ENCODE measurements at places on chromosomes 11 and 22.

GRCh38 chr11:45410391-45411227, 124.5 kb upstream of the SYT13 start:
- DNase-seq = no peak

- peak; percentile 40 for DNase-seq
Observed at GRCh38 chr11:111938687-111939160, 1.6 kb downstream of the DIXDC1 start.

- DNase-seq = no peak
Observed at GRCh38 chr11:88475991-88476418, 138.5 kb upstream of the CTSC start.

DNA sequence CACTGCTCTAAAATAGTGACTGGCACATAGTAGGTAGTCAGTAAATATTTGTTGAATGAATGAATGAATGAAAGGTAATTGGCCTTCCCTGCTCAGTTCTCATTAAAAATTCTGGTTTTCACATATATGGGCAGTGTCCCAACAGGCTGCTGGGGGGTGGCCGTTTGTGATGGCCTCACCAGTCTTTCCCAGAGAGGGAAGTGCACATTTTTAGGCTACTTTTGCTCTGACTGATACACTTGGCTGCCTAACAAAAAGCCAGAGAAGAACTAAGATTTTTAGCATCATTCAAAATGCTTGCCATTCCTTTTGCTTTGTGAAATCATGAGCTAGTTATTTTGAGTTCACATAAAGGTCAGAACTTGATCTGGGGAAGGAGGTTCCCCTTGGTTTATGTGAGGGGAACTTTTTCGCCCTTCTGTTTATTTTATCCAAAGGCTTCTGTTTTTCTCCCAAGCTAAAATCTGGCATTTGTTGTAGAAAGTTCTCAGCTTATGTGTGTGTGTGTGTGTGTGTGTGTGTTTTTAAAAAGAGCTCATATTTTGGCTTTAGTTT, 83.1 kb downstream of the PTPRJ start:
- DNase-seq = no peak

GRCh38 chr11:122337241-122337640, 221.2 kb upstream of the BLID start:
- DNase-seq = no peak

GRCh38 chr11:75449271-75449670, 16.3 kb upstream of the KLHL35 start:
- no peak for DNase-seq

- DNase-seq = no peak
Observed at GRCh38 chr11:44627911-44628729, 62.7 kb downstream of the CD82 start.

DNA sequence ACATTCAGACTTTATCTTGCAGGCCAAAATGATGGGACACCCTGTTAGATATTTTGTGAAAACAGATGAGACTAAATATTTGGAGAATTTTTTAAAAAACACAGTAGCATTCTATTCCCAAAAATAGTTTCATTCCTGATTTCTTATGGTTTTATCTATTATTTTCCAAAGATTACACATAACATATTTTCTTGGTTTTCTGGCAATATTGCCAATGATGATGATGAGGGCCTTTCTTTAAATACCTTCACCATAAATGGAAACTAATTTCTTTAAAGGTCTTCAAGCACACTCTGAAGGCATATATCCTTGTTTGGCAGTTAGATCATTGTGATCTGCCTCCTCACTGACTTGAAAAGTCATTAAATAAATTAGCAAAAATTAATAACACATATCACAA, 522.3 kb upstream of the LUZP2 start:
- DNase-seq = no peak

- no peak for DNase-seq
Observed at GRCh38 chr11:92753161-92753560, 216.3 kb upstream of the MTNR1B start.

- DNase-seq = no peak
Observed at GRCh38 chr11:33953289-33953688, 61.4 kb upstream of the LMO2 start.

- DNase-seq = no peak
Observed at GRCh38 chr22:22799561-22799960, 88.1 kb upstream of the IGLL5 start.

DNA sequence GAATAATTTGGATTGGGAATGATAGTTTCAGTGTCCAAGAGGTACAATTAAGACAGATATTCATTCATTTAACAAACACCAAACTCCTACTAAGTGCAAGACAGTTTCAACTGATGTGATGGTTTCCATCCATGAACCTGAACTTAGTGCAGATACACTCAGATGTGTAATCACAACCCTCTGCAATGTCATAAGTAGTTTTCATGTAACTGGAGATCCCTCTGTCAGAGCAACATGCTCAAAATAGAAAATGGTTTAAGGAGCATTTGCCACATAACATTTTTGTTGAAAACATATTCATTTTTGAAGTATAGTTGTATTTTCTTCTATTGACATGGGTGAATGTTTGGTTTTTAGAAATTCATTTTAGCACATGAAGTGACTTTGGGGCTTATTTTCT, 16.5 kb upstream of the PKNOX2 start:
- DNase-seq = no peak

GRCh38 chr11:129814244-129815014, 1.2 kb upstream of the TMEM45B start:
- DNase-seq = no peak

DNA sequence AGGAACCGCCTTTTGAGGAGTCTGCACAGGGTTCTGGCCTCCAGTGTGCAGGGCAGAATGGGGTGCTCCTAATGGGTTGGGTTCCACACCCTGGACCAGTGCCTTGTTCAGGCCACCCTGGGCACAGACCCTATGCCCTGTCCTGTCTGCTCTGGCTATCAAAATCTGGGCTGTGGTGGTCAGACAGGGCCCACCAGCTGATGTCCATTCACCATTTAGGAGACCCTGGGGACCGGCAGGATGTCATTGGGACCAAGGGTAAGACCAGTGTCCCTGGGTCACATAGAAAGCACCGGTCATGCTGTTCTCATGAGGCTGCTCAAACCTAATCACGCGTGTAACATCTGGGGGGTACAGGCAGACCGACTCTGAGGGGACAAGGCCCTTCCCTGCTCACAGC, 37.3 kb downstream of the PARVG start:
- DNase-seq = no peak

DNA sequence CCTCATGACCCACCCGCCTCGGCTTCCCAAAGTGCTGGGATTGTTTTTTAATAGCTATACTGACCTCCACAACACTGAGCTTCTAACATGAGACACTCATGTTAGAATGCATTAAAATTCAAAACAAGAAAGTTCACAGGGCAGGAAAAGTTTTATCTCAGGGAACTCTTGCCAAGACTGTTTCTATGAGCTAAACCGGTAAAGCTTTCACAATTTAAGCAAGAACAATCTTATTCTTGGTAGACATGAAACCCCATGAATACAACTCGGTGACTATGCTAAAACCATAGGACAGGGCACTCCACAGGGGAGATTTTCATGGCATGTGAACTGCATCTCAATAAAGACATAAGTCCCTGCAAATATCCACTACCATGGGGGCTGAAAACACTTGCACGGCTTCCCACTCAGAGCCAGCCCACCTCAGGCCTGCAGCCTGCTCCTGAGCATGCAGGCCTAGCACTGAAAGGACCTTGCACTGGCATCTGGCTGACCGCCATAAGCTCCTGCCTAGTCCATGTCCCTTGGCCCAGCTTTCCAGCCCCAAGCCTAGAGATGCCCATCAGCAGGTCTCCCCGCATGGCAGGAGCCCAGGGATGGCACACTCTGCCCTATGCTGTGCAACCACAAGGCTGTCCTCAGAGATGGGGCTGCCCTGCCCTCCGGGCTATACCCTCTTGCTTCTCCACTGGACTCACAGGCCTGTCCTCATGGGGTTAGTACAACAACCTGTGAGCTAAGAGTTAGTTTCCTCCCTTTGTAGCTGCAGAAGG, 58.4 kb downstream of the DGCR2 start:
- DNase-seq = no peak

- no peak for DNase-seq
Observed at GRCh38 chr11:66739983-66740382, 11.0 kb upstream of the SPTBN2 start.

- DNase-seq = no peak
Observed at GRCh38 chr11:47850337-47850736, 2.2 kb upstream of the NUP160 start.

DNA sequence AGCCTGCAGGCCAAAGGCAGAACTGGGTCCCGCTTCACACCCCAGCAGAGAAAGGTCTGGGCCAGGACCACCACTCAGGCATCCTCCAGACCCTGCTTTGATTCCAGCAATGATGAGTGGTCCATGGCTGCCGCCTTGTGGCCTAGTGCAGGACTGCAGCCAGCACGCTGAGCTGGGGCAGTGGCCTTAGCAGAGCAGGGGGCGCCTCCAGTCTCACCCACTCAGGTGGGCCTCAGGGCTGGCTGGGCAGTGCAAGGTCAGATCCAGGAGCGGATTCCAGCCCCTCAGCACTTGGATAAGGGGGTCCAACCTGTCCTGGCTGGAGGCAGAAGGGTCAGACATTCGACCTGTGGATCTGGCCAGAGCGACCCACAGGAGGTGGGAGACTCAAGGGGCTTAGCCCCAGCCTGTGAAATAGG, 9.6 kb upstream of the PDE2A start:
- DNase-seq = peak; percentile 92

DNA sequence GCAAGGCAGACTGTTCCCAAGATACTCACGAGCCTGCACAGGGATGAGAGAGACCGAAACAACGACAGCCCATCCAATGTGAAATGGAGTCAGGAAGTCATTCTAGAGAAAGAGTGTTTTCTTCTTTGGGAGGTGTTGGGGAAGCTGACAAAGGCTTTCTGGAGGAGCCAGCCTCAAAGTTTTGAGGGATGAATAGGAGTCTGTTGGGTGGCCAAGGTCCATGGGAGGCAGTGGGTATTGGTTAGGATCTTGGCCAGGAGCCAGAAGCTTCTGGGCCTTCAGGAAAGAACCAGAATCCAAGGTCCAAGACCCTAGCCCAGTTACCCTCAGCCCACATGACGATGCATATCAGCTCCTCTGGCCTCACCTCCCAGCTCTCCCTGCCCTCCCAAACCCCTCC, 59.9 kb upstream of the SHISAL1 start:
- DNase-seq = peak; percentile 1

GRCh38 chr11:9269492-9270013, 4.4 kb upstream of the DENND5A start:
- DNase-seq = no peak

GRCh38 chr11:119223856-119224255, 17.7 kb downstream of the CBL start:
- no peak for DNase-seq

DNA sequence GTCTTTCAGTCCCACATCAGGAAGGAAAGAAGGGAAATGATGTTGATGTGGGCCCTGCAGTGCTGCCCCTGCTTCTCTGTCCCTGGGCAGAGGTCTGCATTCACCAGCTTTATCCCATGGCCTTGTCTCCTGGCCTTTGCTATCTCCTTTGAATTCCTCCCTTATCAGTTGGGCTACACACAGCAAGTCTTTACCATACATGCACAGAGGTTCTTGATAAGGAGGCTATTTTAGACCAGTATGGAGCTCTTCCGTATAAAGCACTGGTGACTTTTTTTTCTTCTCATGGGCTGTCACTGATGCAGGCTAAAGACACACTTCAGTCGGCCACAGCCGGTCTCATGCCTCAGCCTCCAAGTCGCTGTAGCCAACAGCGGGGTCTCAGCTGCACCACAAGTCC, 20.2 kb downstream of the MYO18B start:
- DNase-seq = no peak

DNA sequence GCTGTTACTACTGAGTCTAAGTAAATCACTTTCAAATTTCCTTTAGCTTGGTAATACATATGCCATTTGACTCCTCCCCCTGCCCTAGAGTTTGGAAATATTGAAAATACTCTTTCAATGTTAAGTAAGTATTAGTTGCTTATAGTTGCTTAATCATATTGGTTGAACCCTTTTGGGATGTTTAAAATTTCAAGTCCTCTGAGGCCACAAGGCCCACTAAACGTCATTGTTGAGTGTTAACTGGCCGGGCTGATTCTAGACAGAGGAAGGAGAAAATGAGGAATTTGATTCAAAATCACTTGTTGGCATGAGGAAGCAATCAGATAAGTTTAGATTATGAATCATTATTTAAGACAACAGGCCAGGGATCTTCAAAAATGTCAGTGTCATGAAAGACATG, 8.5 kb downstream of the NAV2 start:
- no peak for DNase-seq

DNA sequence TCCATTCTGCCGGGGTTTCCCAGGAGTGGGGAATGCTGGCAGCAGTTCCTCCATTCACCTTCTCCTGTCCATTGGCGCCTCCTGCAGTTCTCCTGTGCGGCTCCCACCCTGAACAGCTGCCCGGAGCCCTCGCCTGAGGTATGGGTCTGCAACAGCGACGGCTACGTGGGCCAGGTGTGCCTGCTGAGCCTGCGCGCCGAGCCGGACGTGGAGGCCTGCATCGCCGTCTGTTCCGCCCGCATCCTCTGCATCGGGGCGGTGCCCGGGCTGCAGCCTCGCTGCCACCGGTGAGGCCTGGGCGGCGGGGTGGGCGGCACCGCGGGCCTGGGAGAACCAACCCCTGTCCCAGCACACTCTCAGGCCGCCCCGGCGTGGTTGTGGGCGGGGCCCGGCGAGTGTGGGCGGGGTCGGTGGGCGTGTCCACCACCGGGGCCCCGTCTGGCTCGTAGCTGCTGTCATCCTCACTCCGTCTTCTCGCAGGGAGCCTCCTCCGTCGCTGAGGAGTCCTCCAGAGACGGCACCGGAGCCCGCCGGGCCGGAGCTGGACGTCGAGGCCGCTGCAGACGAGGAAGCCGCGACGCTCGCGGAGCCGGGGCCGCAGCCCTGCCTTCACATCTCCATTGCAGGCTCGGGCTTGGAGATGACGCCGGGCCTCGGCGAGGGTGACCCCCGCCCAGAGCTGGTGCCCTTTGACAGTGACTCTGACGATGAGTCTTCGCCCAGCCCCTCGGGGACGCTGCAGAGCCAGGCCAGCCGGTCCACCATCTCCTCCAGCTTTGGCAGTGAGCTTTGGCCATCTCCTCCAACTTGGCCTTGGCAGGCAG, 14.0 kb upstream of the RELT start:
- peak; percentile 94 for DNase-seq

DNA sequence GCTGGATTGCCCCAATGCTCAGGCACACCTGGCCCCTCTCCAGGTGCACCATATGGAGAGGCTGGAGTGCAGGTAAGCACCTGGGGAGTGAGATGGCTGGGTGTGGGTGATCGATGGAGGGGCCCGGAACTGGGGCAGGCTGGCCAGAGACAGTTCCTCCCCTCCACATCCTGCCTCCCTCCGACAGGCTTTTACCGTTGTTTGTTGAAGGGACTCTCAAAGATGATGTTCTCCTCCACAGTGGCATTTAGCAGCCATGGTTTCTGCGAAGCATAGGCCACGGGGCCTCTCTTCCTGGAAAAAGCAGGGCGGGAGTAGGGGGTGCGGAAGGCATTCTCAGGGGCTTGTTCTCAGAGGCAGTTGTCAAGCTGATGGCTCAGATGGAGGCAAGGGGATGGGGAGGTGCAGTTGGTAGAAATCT, 25.9 kb upstream of the KCNJ11 start:
- DNase-seq = no peak

GRCh38 chr11:12048936-12049790, 40.7 kb upstream of the DKK3 start:
- no peak for DNase-seq
